ENCODE measurements at places on chromosomes 2 and 18. TPM values are rescaled to one million over a fixed set of nuclear protein-coding genes. Genes with fewer than 3 reads are reported as not detected.
A peak's percentile ranks its signal among the peaks of the same experiment; 100 is the strongest.

Gene MOCOS
- total RNA-seq: 4.8 TPM

Gene AQP12B
- not detected for total RNA-seq

DNA sequence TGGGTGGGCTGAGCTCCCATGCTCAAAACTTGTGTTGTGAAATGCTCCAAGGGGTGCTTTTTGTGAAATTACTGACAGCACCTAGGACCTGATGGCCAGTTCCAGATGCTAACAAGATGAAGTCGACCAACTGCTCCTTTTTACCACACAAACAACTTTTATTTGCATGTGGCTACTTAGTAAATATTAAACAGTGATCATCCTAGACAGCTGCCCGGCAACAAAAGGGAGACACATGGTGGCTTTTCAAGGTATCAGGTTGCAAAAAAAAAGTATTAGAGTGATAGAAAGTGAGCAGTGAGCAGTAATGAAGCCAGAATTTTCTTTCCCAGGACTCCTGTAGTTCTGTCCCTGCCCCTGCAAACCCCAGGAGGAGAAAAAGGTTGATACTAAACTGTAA, 118.5 kb downstream of the RPIA start:
- peak; percentile 6 for DNase-seq

DNA sequence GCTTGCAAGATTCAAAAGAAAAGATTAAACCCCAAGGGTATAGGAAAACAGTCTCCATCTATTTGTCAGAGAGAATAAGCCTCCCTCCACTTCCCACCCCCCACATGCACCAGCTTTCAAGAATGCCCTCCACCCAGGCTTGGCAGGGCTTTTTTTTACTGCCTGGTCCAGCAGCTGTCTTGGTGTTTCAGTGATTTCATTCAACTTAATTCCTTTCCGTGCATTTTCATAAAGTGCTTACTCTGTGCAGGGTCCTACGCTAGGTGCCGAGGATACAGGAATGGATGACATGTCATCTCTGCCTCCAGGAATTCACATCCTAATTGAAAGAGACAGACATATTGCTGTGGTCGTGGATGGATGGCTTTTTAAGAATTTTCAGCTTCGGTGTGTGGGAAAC, 117.9 kb downstream of the LRATD1 start:
- DNase-seq: peak; percentile 25

- DNase-seq: peak; percentile 51
Measured at GRCh38 chr2:33426666-33427231, 49.7 kb upstream of the RASGRP3 start.

Data from myocyte (in vitro differentiated cells).